Epithelial cell of esophagus (primary cell): ENCODE measurements at places on chromosomes 12 and 14.
A peak's percentile ranks its signal among the peaks of the same experiment; 100 is the strongest.

DNA sequence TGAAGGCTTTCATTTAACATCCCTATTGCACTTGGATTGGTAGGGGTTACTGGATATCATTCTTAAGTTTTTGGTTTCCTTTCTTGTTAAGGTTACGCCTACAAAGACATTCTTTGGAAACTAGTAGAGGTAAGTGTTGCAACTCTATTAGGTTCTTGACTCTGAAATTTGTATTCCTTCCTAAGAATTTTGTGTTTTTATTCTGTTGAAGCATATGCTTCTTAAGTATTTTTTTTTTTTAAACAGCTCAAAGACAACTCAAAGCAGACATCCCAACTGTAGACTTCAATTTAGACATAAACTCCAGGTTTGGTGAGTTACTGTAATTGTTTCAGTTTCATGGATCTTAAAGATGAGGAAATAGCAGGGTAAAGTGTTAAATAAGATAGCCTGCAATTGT is 1.1 kb upstream of the RBMS2 start:
- no peak for DNase-seq

DNA sequence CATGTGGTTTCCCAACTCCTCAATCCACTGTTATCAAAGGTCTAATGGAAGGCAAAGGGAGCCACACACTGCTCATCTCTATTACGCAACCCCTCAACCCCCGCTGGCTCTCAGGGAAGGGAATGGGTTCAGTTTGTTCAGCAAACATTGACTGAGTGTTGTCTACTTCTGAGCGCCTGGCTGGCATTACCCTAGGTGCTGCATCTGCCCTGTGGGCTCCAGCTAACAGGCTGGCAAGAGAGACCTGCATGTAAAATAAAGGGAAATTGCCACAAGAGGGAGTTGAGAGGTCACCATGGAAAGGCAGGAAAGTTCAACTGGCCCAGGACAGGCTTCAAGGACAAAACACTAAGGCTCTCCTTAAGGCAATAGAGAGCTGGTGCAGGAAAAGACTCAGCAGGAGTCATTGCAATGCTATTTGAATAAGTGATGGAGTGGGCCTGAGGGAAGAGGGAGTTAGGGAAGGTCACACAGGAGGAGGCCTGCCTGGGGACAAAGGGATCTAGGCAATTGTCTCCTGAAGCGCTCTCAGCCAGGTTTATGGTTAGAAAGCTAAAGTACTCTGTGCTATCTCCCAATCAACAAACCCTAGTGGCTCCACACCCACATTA is 5.5 kb upstream of the ZNF740 start:
- peak; percentile 38 for DNase-seq

- DNase-seq = no peak
Observed at GRCh38 chr12:123928274-123928865, 44.3 kb downstream of the CCDC92 start.

DNA sequence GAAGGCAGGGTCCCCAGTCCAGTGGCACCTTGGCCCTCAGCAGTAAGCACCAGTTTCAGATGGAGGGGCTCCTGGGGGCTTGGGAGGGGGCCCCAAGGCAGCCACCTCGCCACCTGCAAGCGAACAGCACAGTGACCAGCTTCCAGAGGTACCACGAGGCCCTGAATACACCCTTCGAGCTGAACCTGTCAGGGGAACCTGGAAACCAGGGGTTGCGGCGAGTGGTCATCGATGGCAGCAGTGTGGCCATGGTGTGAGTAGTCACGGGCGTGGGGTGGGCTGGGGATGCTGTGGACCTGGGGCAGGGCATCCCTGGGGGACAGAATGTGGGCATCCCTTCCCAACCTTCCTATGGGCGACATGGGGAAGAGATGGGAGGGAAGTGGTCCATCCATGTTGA is 11.2 kb downstream of the NYNRIN start:
- DNase-seq = no peak

- DNase-seq = peak; percentile 77
Observed at GRCh38 chr14:94129758-94130414, 482 bp upstream of the IFI27L2 start.

- DNase-seq = no peak
Observed at GRCh38 chr14:26217778-26218177, 380.1 kb downstream of the NOVA1 start.

DNA sequence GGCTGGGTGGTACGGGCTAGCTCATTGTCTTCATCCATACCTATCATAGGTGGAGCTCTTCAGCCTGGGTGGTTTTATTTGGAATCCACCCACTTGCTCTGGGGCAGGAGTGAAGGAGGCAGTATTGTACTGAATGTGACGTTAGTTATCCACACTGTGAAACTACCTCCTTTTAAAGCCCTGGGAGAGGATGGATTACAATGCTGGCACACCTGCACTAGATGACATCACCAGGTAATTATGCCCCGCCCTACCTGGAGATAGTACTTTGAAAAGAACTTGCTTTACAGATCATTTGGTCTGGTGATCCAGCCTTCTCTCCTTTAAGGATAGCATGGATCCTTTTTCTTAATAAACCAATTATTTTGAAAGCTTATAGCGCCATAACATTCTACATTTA is 78.0 kb downstream of the B4GALNT3 start:
- peak; percentile 97 for DNase-seq

DNA sequence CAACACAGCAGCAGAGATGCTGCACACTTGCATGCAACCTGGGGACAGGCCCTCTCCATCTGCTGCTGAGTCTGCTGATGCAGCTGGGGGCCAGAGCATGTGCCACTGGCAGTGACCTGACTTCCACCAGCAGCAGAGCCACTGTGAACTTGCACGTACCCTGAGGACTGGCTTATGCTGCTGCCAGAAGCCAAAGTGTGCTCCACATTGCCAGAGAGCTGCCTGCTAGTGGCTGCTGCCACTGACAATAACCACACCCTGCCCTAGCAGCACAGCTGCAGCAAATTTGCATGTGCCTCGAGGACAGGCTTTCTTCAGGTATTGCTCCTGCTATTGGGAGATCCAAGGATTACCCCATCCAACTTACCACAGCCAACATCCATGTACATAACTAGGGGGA is 4.5 kb upstream of the PRR4 start:
- no peak for DNase-seq

DNA sequence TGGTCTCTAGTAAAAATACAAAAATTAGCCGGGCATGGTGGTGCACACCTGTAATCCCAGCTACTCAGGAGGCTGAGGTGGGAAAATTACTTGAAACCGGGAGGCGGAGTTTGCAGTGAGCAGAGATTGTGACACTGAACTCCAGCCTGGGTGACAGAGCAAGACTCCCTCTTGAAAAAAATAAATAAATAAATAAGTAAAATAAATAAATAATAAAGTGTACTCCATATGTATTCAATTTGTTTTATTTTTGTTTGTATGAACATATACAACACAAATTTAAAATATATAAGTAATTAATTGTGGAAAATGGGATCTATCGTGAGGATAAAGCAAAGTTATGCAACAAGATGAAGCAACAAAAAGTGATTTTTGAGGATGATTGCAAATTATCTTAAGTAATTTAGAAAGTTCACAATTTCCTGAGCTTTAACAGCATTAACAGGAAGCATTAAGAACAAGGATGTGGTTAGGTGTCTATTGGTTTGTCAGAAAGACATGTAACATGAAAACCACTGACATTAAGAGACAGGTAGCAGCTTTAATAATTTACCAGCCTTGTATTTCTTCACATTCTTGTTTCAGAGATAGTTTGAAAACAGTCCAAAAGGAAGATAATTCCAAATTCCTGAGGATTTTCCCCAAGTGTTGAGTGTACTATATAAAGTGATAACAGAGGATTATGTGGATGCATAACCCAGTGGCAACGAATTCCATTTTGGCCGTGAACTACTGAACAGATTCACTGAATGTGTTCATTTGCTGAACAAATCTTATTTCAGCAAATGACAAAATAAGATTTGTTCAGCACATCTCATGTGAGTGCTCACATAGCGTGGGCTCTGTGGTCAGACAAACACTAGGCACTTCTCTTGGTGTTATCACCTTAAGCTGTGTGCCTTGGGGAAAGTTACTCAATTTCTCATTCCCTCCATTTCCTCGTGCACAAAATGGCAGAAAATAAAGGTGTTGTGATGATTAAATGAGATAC is 68.6 kb upstream of the RESF1 start:
- no peak for DNase-seq

- DNase-seq = no peak
Observed at GRCh38 chr14:88934351-88934806, 109.9 kb downstream of the TTC8 start.

- DNase-seq = peak; percentile 11
Observed at GRCh38 chr12:129964826-129965457, 61.1 kb upstream of the TMEM132D start.

GRCh38 chr12:95857799-95858198 is 953 bp upstream of the SNRPF start:
- DNase-seq = no peak

- no peak for DNase-seq
Observed at GRCh38 chr12:29702972-29703371, 80.8 kb downstream of the TMTC1 start.

GRCh38 chr12:4505376-4505986 is 33.2 kb upstream of the RAD51AP1 start:
- no peak for DNase-seq

DNA sequence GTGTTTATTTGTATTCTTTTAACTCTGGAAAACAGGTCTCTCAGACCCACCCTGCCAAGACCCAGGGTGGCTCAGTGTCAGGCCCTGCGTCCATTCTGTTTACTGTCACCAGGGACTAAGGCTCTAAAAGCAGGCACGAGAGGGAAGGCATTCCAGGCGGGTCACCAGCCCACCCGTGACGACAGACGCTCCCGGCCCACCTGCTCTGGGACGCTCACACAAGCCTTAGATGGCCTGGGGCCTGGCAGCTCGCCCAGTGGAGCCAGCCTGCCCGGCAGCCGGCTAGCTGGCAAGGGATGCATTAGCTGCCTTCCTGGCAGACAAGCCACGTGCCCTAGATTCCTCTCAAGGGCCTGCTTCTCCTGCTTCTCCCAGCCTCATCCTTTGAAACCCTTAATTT is 9.2 kb upstream of the NUAK1 start:
- no peak for DNase-seq

DNA sequence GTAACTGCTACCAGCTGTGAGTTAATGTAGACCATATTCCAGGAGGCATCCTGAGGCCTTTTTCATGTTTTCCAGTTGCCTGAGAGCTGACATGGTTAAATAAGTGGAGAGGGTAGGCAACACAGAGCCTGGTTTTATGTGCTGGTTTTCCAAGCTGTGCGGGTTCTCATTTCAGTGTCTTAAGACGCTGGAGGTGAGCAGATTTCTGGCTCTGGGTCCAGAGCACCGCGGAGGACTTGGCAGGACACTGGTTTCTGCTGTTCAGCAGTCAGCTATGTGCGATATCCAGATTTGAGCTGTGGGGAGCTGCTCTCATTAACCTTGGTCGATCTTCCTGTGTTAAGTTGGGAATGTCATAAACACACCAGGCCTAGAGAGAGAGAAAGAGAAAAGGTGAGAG is 680.8 kb downstream of the BCL11B start:
- no peak for DNase-seq

DNA sequence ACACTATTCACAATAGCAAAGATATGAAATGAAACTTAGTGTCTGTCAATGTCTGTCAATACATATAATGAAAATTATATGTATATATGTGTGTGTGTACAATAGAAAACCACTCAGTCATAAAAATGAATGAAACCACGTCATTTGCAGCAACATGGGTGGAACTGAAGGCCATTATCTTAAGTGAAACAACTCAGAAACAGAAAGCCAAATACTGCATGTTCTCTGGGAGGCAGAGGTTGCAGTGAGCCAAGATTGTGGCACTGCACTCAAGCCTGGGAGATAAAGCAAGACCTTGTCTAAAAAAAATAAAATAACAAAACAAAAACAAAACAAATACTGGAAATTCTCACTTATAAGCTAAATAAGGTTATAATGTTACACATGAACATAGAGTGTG is 16.7 kb upstream of the E2F7 start:
- DNase-seq = no peak

DNA sequence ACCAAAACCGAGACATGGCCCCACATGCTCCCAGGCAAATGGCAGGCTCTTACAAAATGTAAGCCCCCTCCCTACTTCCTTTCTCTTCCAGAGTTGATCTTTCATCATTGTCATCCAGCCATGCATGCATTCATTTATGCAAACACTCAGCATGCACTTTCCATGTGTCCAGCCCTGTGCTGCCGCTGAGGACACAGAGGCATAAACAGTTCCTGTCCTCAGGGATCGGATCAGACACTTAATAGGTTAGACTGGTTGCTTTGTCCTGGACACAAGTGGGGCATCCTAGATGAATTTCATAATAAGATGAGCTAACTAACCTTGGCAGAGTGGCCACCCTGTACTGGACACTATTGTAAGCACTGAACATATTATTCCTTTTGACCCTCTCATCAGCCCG is 23.1 kb downstream of the PRIMA1 start:
- DNase-seq = no peak

DNA sequence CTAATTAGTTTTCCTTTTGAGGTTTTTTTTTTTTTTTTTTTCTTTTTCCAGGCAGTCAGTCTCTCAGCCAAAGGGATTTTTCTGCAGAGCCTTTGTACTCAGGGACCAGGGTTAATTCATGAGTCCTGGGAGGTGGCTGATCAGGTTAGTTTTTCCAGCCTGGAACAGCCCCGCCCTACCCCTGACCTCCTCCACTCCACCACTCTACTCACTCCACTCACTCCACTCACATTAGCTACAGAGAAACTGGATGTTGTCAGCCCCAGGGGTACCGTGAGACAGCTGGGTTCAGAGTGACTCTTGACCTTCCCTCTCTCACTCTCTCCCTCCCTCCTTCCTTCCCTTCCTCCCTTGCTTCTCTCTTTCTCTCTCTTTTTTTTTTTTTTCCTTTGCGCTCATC is 161.0 kb downstream of the CRADD start:
- DNase-seq = no peak

- no peak for DNase-seq
Observed at GRCh38 chr14:33857650-33858049, 93.2 kb downstream of the EGLN3 start.

DNA sequence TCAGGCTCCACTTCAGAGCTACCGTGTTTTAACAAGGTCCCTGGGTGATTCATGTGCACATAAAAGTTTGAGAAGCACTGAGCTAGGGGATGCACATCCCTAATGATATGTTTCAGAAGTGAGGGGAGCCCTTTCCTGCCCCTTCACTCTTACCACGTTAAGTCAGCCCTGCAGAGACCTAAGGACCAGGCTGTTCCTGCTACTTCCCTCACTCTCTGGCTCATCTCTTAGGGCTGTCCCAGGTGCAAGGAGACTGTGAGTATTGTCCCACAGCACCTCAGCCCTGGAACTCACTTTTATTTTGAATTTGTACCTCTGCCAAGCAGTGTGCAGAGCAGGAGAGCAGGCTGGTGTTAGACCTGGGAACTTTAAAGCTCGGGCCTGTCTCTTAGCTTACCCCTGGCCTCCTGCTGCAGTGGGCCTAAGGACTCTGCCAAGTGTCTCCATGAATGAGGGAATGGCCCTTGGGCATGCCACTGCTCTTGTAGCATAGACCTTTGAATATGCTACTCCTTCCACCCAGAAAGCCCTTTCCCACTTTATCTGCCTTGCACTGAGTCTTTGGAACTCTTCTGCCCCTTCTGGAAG is 11.0 kb upstream of the SUSD6 start:
- no peak for DNase-seq

DNA sequence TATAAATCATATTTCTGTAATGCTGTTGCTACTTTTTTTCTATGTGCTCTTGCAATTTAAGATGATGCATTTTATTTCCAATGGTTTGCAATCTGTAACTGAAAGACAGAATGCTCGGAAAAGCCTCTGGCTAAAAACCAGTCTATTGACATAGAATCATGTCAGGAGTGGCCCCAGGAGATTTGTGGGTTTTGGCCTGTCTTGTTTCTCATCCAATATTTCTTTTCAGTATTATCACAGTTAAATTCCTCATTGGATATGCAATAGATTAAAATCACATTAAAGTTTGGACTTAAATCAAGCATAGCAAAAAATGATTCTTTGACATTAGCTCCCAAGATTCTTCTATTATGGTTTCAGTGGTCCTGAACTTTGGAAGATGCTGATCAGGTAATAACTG is 19.1 kb upstream of the SLC38A2 start:
- no peak for DNase-seq
